ENCODE measurements at places on chromosomes 4 and X.

GRCh38 chr4:187937557-187937956, 58.0 kb upstream of the ZFP42 start:
- no peak for DNase-seq

- no peak for DNase-seq
Observed at GRCh38 chrX:154020536-154021115, 924 bp upstream of the IRAK1 start.

GRCh38 chr4:120709991-120710390, 212.5 kb downstream of the PRDM5 start:
- DNase-seq = no peak

GRCh38 chr4:87002682-87003043, 67.9 kb downstream of the AFF1 start:
- no peak for DNase-seq

GRCh38 chr4:76987685-76988084, 38.1 kb downstream of the SEPTIN11 start:
- no peak for DNase-seq

GRCh38 chr4:87872028-87872427, 39.3 kb downstream of the MEPE start:
- no peak for DNase-seq

- no peak for DNase-seq
Observed at GRCh38 chr4:1310796-1311631, 21.3 kb downstream of the MAEA start.

GRCh38 chrX:148723551-148723950, 223.1 kb downstream of the AFF2 start:
- no peak for DNase-seq

- peak; percentile 47 for DNase-seq
Observed at GRCh38 chr4:42151568-42152506, 618 bp downstream of the BEND4 start.

GRCh38 chrX:140918398-140919038, 83.9 kb upstream of the SPANXB1 start:
- no peak for DNase-seq

- no peak for DNase-seq
Observed at GRCh38 chrX:155231163-155231562, 14.9 kb downstream of the VBP1 start.

- DNase-seq = peak; percentile 2
Observed at GRCh38 chr4:55008166-55009056, 117.0 kb downstream of the KDR start.

DNA sequence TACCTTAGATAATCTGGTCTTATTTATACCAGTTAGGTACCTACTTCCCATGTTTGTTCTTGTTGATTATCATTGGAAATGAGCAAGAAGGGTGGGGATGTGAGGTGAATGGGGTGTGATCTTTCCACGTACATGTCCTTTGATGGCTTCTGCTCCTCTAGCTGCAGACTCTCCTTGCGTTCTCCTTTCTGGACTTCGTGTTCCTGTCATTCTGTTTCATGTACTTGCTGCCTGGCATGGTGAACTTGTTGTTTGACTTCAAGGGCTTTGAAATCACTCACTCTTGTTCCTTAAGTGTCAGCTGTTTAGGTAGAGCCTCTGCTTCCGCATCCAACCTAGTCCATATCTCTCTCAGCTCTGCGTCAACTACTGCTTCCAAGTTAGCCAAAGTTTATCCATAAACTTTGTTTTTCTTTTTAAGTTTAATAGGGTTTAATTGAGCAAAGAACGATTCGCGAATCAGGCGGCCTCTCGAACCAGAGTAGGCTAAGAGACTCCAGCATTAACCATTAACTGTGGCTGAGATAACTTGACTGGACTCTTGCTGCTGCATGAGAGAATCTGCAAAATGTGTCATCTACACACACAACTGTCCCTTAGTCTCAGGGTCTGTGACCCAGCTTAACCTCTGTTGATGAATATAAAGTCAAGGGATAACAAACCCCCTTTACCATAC, 42.8 kb downstream of the FHL1 start:
- DNase-seq = no peak

DNA sequence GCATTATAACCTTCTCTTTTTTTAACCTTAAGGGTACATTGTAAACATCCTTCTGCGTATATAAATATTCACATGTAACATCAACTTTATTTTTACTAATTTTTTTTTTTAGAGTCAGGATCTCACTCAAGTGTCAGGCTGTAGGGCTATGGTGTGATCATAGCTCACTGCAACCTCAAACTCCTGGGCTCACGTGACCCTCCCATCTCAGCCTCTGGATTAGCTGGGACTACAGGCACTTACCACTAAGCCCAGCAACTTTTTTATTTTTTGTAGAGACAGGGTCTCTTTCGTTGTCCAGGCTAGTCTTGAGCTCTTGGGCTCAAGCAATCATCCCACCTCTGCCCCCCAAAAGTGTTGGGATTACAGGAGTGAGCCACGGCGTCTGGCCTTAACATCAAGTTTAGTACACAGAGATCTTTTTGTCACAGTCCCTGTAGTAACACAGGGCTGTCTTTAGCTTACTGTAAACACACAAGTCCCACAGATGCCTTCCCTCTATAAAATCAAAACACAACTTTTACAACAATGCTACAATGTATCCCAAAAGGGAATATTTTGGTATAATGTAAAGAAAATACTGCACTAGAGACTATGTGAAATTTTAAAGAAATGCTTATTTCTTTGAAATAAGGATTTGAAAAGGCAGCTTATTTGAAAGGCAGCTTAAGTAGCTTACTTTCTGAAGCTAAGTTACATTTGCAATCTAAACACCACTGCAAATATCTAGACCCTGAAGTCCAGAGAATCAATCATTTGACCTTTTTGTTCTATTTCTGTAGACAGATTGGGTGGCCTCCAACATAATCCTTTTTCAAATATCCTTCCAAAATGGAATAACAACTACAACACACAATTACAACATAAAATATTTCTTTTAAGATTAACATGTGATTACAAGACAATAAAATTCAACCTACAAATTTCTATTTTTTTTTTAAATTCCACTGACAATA, 116.0 kb downstream of the APBB2 start:
- no peak for DNase-seq

- DNase-seq = no peak
Observed at GRCh38 chr4:112894951-112895350, 154.5 kb upstream of the ANK2 start.

DNA sequence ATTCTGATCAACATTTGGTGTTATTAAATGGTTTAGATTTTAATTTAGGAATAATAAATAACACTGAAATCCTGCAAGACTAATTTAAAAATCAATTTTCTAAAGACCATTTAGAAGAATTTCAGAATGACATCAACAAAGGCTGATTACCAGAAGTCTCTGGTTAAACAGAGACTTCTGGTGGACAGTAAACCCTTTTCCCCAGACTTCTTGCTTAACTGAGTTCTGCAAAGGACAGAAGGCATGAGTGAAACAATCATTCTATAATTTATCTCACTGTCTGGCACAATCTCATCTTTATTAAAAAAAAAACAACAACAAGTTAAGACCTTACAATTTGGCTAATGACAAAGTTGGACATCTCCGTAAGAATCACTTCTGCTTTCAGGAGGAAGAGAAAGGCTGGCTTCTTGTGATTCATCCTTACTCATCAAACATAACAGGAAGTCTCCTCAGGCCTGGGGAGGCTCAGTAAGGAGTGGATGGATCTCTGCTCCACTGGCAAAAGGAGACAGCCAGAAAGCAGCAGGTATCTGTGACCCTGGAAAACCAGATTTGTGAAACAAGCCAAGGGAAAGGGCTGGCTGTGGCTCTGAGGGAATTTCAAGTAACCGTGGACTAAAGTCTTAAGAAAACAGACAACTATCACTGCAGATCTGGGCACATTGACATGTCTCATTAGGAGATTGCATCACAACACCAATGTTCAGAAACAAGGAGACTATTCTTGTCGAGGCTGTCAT, 908 bp upstream of the TLR6 start:
- DNase-seq = peak; percentile 79

- DNase-seq = no peak
Observed at GRCh38 chr4:106569146-106570031, 200.8 kb upstream of the GIMD1 start.

- DNase-seq = no peak
Observed at GRCh38 chr4:1794809-1795298, 1.8 kb downstream of the FGFR3 start.

GRCh38 chrX:120750381-120750780, 120.5 kb upstream of the C1GALT1C1 start:
- DNase-seq = no peak

DNA sequence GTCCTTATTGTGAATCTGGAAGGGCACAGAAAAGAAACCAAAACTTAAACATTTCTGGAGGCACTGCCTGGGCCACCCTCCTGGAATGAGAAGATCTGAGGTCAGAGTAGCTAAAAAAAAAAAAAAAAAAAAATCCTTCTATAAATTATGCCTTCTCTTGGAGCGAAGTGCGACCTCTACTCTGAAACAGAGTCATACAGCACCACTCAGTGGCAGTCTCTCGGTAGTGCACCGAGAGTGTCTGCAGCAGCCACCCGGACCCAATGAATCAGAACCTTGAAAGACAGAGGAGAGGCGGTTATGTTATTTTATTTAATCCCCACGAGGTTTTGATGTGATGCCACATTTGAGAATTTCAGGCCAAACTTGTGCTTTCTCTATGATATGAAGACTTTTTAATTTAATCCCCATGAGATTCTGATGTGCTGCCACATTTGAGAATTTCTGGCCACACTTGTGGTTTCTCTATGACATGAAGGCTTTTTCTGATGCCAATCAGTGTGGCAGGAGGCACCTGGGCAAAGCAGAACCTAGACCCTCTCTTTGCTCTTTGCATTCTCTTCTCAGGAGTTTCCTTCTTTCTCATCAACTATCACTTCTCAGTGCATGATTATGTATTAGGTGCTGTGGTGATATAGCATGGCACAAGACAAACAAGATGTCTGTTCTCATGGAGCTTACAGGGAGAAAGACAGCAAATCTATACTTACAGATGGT, 5.6 kb upstream of the CT47C1 start:
- no peak for DNase-seq

DNA sequence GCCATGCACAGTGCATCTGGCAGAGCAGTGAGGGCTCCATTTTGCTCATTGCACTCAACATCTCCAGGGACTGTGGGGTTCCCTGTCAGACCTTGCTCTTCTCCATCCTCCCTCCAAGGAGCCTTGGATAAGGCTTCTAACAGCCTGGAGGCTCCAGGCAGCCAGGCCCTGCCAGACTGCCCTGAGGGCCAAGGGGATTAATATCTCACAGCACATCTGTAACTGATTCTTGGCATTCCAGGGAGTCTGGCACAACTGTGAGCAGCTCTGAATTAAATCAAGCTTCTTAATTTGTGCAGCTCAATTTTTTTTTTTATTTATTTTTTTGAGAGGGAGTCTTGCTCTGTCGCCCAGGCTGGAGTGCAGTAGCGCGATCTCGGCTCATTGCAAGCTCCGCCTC, 224.5 kb upstream of the PGRMC2 start:
- DNase-seq = no peak

GRCh38 chr4:176313596-176314336, 6.0 kb upstream of the SPCS3 start:
- DNase-seq = no peak

DNA sequence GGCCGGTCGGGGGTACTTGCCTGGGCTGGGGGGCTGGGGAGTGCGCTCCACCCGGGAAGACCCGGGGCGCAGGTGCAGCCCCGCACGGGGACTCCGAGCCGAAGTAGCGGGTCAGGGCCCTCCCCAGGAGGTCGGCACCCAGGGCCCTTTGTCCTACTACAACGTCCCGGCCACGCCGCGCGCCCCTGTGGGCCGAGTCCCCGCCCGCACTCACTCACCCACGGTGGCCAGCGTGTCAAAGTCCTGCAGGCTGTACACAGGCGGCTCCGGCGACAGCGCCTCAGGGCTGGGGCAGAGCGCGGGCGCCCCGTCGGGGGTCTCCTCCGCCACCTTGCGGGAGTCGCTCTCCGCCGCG, 602 bp downstream of the PRKX start:
- DNase-seq = peak; percentile 54

GRCh38 chrX:124592744-124593143, 246.4 kb downstream of the SH2D1A start:
- DNase-seq = no peak

DNA sequence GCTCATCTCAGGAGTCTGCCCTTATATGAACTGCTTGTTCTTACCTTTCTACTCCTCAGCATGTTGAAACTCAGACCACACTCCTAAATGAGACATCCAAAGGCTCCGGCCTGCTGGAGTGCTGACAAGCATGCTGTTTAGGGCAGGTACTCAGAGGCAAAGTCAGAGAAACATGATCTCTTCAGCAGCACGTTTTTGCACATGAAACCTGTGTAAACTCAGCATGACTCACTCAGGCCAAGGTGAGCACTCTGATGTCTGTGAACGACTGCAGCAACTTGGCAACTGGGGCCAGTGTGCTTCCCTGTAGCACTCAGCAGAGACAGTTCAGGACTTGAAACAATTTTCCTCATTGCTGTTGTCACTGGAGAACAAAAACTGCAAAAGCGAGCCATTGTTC, 109.6 kb downstream of the PACRGL start:
- DNase-seq = no peak

DNA sequence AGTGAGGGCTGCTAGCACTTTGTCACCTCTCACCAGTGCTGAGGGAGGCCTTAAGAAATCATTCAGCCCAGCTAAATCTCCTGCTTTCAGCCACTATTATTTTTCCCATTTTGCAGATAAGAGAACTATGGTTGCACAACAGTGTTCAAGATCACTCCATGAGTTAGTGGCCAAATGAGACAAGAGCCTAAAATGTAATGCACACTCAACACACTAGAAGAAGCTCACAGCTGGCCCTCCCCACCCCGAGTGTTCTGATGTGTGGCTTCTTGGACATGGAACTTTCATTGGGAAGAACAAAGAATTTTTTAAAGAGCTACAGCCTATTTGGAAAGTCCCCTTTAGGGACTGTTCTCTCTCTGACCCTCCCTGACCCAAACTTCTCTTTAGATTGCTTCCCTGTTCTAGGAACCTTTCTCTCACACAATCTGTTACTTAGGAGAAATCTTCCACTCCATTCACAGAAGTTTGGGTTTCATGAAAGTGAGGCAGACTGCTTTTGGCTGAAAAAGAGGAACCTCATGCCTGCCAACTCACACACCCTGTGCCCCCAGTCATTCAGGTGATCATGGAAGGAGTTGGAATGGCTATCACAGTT, 44.0 kb upstream of the CT47C1 start:
- DNase-seq = no peak

DNA sequence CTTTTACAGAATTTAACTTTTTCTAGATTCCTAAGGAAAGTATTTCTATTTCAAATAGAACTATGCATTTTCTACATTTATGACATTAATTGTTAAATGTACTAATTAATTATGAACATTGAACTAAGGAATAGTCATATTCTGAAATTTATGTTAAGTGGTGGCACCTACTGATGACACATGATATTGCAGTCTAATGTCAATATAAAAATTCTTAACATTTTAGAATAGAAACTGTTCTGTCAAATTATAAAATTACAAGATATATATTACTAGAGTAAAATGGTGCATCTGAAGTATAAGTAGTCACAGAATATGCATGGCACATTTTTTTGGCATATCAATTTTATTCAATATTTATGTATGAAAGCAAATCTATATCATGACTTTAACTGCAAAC, 40.2 kb upstream of the NDNF start:
- no peak for DNase-seq

- DNase-seq = no peak
Observed at GRCh38 chr4:185936650-185937376, 124.8 kb upstream of the SORBS2 start.

Data from GM06990 (cell line).